NCI-H1092 (cell line): ENCODE measurements at places on chromosomes 6 and 20.

DNA sequence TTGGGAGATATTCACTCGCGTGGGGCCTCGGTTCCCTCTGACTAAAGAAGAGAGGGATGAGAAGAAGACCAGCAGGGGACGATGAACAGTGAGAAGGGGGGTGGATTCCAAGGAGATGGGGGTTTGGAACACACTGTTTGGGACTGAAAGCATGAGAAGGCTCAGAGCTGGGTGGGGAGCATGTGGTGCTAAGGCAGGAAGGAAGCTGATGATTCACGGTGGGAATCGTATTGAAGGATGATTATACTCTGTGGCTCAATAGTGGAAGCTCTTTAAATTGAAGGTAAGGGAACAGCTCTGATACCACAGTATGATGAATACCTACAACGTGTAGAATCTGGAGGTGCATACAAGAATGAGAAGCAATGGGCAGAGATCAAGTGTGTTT, 117.5 kb upstream of the KCNK16 start:
- no peak for DNase-seq

- no peak for DNase-seq
These were observed 3.3 kb downstream of the SUN5 start for GRCh38 chr20:33000802-33001466.

DNA sequence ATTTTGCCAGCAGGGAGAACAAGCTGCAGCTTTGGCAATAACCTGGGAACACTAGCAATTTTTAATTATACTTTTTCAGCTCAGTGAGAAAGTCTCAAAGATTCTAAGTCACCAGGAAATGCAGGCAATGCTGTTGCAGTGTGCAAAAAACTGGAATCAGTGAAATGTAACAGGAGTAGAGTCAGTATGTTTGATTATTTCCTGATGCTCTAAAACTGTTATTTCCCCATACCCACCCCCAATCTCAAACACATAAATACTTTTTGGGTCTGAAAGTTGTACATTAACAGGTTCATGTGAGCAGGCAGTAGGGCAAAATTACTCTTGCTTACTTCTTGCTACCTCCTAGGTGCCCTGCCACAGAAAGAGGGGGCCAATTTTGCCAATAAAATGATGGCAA, 65.4 kb upstream of the BEND6 start:
- DNase-seq = no peak

DNA sequence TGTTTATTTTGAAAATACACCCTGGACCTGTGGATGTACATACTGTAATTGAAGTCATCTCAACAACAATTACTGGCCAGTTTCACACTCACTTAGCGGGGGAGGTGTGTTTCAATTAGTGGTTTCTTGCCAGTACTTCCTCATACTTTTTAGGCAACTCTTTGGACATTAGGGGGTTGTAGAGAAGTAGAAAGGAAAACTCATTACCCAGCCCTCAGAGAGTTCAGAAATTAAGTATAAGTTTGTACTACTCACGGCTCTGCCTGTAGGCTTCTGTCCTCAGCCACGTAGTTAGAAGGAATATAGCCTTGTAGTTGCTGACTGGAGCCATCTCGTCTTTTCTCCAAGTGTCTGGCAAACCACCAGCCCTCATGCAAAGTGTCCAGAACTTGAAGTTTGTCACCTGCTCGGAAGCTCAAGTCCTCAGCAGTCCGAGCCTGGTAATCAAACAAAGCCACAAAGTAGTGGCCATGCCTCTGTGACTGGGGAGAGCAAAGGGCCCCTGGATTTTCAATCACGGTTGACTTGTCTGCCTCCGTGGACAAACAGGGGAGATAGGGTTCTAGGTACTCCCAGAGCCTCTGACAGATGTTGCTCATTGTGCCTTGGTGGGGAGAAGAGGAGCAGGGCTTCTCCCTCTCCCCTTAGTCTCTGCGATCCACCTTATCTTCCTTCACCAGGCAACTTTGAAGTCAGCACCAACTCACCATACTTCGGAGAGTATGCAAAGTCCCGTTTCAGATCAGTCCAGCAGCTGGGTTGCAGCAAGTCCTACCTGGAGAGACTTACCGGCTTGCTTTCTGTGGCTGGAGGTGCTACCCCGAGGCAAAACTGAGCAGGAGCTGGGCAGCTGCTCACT, 749 bp downstream of the FRK start:
- no peak for DNase-seq

GRCh38 chr6:165913676-165914570, 250.9 kb upstream of the PDE10A start:
- DNase-seq = no peak

GRCh38 chr20:23438661-23439060, 824 bp upstream of the CSTL1 start:
- DNase-seq = no peak
